NCI-H1930 (cell line): ENCODE measurements at places on chromosomes 11 and 22.
A peak's percentile ranks its signal among the peaks of the same experiment; 100 is the strongest.

DNA sequence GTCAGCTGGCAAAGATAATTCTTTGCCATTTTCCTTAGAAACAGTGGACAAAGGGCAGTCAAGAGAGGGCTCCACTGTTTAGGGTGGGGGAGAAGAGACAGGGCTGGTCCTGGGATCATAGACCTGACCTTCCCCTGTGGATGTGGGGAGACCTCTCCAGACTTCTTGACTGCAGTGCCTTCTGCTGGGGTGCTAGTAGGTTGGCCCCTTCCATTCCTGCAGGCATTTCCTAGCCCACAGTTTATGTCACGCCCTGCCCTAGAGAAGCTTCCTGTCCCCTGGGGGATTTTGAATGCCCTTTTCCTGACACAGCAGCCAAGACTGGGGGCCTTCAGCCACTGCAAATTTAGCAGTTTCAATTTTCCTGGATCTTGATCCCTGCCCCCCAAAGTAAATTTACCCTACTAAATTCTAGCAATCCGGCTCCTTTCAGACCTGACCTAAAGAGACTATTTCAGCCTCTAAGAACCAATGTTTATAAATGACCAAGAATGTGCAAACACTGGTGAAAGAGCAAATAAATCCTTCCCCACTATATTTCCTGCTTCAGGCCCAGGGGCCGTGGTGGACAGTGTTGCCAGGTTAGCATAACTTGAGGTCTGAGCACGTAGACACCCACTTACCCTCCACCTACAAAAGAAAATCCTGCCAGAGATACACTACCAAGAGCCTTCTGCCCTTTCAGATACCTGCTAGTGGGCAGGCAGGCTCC, 58.4 kb downstream of the PPFIBP2 start:
- DNase-seq: no peak

- DNase-seq: peak; percentile 47
These were observed 497.2 kb downstream of the NTM start for GRCh38 chr11:131867457-131868257.

DNA sequence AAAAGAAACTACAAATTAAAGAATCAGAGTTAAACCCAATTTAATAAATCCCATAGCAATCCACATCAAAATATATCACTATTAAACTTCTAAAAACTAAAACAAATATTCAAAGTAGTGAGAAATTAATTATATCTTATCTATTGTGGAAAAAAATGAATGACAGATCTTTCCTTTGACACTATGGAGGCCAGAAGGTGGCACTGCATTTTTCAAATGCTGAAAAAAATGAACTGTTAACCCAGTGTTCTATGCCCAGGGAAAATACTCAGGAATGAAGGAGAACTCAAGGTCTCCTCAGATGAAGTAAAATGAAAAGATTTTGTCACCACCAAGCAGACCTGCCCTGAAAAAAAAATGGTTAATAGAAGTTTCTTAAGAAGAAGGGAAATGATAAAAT, 27.7 kb downstream of the TYR start:
- DNase-seq: no peak

GRCh38 chr11:75765116-75765515, 3.5 kb upstream of the DGAT2 start:
- DNase-seq: no peak

DNA sequence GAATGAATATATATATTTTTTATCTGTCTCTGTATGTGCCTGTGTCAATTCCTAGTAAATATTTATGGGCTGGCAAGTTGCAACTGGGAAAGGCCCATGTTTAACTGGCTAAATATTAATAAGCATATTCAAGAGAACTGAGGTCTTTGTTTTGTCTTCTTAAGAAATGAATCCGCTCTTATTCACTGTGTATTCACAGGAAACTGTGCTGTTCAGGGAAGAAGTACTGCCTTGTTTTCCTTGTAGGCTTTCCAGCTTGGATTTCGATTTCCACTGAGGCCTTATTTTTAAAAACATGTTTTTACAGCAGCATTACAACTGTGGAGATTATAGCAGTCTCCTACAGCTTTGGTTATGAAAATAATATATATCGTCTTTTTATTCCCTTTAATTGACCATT, 64.7 kb downstream of the LDLRAD3 start:
- no peak for DNase-seq

GRCh38 chr11:112623057-112623456, 338.2 kb upstream of the NCAM1 start:
- no peak for DNase-seq

DNA sequence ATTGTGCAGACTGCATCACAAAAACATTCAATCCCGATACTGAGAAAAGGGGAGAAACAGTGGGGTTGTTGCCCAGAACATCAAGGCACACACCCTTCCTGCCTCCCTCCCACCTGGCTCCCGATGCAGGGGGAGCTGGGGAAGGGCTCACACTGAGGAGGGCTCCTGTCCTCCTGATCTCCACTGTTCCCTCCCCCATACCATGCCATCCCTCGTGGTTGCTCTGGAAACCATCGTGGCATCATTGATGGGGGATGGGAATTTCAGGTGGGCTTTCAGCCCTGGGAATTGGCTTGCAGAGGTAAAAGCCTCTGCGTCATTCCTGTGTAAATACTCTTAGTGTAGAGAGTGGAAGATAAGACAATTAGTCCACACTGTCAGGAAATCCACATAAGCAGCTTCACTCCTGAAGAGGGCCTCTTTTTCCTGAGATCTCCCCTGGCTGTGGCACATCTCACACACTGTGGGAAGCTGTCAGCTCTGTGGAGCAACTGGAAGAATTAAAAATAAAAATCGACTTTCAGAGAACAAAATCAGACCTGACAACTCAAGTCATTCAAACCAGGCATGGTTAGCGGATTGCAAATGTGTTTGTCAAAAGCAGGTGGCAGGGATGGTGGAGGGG, 176.0 kb downstream of the CHST1 start:
- no peak for DNase-seq

- no peak for DNase-seq
These were observed 293.6 kb upstream of the ZC3H12C start for GRCh38 chr11:109799604-109800003.

DNA sequence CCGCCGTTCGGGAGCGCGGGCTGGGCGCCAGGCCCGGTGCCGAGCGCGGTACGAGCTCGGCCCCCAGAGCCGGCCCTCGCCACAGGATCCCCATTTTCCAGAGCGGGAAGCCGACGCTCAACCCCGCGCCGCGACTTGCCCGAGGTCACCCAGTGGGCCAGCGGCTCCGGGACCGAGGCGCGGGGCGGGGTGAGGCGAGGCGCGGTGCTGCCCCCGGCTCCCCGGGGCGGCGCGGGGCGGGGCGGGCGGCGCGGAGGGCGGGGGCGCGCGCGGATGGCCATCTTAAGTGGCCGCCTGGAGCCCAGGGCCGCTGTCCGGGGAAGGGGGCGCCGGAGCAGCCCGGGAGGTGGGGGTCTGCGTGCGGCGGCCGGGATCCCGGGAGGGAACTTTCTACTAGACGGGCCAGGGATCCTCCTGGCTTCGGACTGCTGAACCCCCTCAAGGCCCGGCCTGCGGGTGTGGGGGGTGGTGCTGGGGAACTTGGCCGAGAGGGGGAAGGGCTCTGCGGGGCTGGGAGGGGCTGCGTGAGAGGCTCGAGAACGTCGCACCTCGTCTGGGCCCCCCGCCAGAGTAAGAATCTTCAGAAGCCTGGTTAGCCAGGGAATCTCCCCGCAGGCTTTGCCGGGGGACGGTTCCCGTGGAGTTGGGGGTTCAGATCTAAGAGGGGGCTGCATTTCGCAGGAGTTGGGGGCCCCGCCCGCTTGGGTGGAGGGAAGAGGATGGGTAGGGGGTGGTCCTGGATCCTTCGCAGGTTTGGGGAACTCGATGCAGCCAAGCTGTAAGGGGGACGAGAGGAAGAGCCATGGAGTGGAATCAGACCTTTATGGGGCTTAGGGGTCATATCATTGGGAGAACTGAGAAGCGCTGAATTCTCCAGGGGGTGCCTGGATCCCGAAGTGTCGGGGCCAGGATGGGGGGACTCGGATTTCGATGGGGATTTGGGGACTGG, 678 bp upstream of the INPPL1 start:
- DNase-seq: peak; percentile 47

- DNase-seq: no peak
These were observed 92.7 kb downstream of the NTM start for GRCh38 chr11:131463162-131463561.

GRCh38 chr11:124875401-124875800, 10.2 kb downstream of the ROBO3 start:
- DNase-seq: no peak

GRCh38 chr22:28096161-28096560, 177.1 kb upstream of the PITPNB start:
- DNase-seq: no peak

DNA sequence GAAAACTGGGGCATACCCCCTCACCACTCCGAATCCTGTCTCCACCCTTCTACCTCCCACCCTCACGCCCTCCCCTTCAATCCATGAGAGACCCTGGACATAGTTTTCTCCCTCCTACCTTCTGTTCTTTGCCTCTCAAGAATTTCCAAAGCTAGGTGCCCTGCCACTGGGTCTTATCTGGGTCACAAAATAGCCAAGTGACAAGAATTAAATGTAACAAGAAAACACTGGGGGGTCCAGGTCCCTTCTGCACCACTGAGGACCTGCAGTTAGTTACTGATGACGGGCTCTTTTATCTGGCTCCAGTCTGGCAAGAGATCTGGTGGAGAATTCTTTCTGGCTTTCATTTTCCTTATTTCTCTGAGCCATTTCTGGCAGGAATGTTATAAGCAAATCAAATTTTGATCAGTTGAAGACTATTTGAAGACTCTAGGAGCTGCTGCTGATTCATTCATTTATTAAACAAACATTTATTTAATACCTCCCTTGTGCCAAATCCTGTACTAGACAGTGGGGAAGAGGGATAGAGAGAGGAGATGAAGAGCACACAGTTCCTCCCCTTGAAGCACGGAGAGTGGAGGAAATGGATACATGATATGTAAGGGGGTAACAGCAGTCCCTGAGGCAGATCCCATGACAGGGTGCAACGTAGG, 135.2 kb downstream of the RRAS2 start:
- no peak for DNase-seq

DNA sequence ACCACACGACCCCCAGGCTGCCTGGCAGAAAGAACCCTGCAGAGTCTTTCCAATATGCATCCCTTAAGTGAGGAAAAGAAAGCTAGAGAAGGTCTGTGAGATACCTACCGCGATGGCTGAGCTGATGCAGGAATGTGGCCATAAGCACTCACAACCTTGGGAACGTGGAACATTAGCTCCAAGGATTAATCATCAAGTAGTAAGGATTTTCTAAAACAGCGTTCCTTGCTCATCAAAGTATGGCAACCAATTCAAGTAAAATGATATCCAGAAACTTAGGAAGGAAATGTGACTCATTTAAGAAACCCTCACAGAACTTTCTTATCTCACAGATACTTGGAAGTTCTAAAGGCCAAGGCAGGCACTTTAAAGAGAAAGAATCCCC, 12.8 kb downstream of the PACSIN2 start:
- no peak for DNase-seq

- no peak for DNase-seq
These were observed 723 bp upstream of the SCUBE1 start for GRCh38 chr22:43343670-43344519.

- DNase-seq: no peak
These were observed 101.1 kb downstream of the MICAL3 start for GRCh38 chr22:17922925-17923903.

DNA sequence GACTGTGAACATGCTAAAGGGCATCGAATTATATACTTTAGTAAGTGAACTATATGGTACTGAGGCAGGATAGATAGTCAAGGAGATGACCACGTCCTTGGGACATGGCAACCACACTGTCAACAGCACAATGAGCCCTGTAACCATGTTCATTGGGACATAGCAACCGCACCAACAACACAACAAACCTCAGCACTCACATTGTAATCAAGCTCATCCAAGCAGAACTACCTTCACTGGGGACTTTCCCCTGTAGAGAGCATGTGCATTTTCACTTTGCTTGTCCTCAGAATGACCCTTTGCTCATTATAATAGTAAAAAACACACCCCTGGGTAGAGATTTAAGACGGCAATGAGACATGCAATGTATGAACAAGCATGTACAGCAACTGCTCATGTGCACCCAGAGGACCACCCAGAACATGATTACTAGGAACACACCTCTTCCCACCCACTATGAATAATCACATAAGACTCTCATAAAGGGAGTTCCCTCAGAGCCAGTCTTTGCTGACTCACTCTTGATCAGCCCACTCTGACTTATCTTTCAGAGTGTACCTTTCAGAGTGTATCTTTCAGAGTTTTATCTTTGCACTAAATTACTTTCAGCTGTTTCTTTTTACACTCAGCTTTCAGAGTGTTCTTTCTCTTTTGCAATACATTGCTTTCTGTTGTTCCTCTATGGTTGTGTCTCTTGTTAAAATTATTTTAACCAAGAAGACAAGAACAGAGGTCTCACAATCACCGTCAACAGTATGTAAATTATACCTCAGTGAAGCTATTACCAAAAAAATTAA, 4.1 kb upstream of the PLAAT2 start:
- peak; percentile 19 for DNase-seq

- DNase-seq: no peak
These were observed 161.4 kb downstream of the AASDHPPT start for GRCh38 chr11:106238704-106239360.
